CD8-positive, alpha-beta T cell (primary cell): ENCODE measurements at places on chromosomes 11 and 22.

- no peak for DNase-seq
Measured at GRCh38 chr22:43867839-43868635, 5.7 kb upstream of the SULT4A1 start.

GRCh38 chr22:17703811-17704210 is 65.3 kb downstream of the BCL2L13 start:
- no peak for DNase-seq

DNA sequence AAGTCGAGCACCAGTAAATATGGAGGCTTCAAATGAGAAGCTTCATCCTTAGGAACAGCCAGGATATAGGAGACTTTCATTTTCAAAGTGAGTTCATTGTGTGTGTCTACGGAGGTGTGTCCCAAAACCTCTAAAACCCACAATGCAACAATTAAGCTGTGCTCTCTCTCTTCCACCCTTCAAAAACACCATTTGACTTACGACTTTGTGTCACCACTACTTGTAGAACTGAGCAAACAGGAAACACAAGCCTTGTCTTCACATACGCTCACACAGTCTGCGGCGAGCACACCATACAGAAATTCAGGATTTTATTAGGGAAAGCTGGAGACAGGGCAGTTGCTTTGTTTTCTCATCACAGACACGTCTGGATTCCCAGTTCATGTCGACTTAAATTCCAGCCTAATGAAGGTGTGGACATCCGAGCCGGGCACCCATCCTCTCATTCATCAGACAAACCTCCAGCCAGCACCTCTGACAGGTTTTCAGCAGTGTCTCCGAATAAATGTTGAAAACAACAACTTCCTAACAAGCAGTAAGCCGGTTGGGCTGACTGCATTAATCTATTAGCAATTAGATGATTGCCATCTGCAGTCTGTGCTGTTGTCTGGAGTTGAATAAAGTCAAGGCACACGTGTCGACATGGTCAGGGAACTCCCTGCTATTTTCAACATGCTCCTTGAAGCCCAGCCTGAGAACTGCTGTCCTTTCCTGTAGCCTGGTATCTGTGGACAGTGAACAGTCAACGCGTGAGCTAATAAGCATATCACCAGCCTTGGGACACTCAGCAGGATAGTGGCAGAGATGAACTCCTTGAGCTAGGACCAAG is 1411.1 kb downstream of the BRD1 start:
- DNase-seq, result no peak

DNA sequence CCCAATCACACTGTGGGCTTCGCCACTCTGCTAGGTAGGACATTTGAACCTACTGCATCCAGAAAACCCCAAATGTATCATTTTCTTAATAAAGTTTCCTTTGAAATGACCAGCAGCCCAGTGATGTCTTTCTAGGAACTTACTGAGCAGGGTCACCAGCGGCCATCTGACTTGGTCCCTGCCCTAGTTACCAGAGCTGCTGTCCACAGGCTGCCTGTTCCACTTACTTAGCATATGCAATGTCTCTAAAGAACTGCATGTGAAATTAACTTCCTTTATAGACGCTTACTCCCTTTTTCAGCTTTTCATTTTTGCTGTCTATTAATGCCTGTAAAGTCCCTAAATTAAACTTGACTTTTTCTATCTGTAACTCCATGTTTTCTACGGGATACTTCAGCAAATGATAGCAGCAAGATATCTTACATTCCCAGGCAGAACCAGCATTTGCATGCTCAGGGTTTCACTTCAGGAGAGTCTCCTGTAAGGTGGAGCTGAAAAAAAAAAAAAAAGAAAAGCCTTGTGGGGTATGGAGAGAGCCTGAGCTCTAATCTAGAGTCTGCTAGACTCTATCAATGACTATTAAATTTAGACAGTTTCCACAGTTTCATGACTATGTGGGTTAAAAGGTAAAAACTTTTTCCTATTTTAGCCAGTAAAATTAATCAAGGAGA is 125.0 kb downstream of the FAT3 start:
- DNase-seq, result no peak

DNA sequence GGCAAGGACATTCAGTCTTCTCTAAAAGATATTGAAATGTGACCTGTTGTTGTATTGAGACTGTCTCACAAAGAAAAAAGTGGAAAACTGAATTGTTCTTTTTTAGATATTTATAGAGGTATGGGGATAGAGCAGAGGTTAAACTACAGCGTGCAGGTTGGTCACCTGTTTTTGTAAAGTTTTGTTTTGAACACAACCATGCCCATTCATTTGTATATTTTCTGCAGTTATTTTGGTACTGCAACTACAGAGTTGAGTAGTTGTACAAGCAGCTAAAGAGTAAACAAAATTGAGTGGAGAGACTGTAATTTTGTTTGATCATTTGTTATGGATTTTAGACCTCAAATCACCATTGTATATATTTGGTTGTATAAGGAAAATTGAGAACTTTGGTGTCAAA is 11.3 kb downstream of the EED start:
- DNase-seq, result no peak

DNA sequence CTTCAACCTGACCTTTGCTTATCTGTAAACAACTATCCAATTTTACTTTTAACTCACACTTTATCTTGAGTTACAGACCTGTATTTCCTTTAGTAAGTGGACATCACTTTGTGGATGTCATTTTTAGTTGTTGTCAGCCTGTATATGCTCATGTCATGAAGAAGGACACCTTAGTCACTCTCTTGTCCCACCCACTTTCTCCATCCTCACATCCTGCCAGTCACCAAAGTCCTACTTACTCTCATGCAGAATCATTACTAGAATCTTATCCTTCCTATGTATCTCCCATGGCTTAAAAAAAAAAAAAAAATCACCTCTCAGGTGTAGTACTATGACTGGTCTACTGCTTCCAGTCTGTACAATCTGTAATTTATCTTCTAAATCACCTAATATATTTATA is 43.3 kb downstream of the SESN3 start:
- no peak for DNase-seq

GRCh38 chr11:5234381-5234834 is at the start of gene HBD:
HBD (minus strand) TSS chr11:5234483; CDS start chr11:5234433, 50 bp downstream.
- DNase-seq, result no peak

DNA sequence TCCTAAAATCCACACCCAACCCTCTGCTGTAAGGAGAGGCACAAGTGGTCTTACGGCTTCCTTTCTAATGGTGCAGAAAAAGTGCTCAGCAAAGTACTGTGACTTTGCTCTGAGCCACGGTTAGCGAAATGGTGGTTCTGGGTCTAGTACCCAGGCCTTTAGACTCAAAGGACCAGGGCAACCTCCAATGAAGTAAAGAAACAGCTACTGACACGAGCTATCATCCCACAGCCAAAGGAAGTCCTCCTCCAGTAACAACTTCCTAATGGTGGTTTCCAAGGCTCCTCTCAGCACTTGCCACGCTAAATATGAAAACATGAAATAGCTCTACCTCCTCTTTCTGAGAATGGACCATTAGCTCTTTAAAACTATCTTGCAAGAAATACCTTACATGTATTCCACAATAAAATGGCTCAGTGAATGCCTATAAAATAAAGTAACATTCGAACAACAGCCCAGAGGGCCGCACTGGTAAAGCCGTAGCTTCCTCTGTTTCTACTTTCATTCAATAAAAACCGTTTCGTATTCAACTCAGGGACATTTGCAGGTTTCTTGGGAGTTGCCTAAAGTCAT is 122.4 kb downstream of the ETS1 start:
- no peak for DNase-seq

- no peak for DNase-seq
Measured at GRCh38 chr22:28949788-28950187, 66.4 kb downstream of the ZNRF3 start.

GRCh38 chr22:29081517-29082236 is 8.8 kb downstream of the KREMEN1 start:
- no peak for DNase-seq

- no peak for DNase-seq
Measured at GRCh38 chr11:67033661-67034166, 10.8 kb downstream of the SYT12 start.

GRCh38 chr11:372809-373715 is 3.8 kb downstream of the B4GALNT4 start:
- no peak for DNase-seq

GRCh38 chr11:113667801-113668200 is 38.3 kb downstream of the TMPRSS5 start:
- DNase-seq, result no peak

GRCh38 chr11:10502065-10502680 is 38.8 kb downstream of the RNF141 start:
- no peak for DNase-seq

DNA sequence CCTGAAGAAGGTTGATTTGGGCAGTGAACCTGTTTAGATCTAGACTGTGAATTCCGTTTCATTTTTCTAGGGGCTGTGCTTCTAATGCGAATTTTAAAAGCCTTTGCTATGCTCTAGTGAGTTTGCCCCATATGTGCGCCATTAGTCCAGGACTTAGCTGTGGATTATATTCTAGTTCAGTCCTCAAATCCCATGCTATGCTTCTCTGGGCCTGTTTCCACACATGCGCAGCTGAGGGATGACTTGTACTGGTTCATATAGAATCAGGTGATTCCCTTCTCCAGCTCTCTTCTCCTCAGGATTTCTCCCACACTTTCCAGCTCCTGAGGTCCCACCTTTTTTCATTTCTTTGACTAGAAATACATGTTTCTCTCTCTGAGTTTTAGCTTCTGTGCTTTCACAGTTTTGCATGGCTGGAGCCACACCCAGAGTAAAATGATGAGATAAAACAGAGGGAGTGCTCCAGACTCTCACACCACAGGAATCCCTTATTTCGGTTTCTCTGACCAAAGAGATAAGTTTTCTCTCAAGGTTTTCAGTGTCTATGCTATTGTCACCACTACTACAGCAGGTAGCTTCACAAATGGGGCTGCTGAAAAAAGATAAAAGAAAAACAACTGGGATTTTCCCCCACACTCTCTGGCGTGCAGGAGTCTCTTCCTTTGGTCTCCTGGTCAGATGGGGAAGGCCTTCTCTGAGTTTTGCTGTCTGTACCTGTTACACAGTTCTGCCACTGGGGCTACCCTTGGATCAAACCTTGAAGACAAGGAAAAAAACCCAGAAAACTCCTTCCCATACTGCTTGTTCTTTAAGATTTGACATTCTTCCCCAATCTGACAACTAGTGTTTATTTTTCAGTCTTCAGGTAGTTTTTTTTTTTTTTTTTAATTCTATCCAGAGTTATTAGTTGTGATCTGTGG is 96.2 kb upstream of the TEAD1 start:
- DNase-seq, result no peak

- DNase-seq, result no peak
Measured at GRCh38 chr22:48900626-48901025, 927.0 kb downstream of the BRD1 start.

- no peak for DNase-seq
Measured at GRCh38 chr11:114281388-114281956, 14.7 kb upstream of the NNMT start.

GRCh38 chr22:30943368-30943767 is 25.2 kb downstream of the MORC2 start:
- DNase-seq, result peak; percentile 60

DNA sequence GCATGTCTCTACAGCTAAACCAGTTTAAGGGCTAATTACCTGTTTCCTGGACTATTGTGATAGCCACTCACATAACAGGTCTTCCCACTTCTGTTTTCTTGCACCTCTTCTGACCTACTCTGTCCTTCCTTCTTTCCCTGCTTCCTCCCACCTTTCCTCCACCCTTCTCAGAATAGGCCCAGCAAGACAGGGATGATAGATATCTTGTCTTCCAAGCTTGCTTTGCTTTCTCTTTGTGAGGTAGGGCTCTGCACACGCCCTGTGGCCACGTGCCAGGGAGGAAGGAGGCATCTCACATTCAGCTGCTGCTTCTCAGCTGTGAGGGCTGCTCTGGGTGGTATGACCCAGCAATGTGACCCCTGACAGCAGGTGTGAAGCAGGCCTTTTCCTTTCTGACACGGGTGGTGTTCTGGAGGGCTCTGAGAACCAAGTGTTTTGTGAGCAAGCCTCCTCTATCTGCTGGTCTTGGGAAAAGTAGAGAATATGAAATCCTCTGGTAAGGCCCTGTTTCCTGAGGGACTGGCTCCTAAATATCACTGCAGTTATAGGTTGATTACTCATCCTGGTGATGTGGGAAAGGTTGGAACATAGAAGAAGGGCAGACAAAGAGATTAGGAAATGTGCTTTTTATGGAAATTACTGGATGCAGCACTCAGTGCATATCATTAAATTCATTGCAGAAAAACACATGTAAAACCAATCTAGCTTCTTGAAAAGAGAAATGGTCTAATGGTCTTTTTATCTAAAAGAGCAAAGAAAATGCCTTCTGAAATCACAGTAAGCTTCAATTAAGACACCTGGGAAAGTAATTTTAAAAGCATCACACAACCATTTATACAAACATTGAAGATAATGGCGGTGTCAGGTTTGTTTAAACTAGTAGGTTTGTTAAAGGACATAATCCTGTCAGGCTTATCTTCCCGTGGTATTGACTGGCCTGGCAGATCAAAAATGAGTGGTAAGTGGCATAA is 8.5 kb downstream of the AMOTL1 start:
- DNase-seq, result no peak

GRCh38 chr11:115933564-115933963 is 429.3 kb upstream of the CADM1 start:
- no peak for DNase-seq

DNA sequence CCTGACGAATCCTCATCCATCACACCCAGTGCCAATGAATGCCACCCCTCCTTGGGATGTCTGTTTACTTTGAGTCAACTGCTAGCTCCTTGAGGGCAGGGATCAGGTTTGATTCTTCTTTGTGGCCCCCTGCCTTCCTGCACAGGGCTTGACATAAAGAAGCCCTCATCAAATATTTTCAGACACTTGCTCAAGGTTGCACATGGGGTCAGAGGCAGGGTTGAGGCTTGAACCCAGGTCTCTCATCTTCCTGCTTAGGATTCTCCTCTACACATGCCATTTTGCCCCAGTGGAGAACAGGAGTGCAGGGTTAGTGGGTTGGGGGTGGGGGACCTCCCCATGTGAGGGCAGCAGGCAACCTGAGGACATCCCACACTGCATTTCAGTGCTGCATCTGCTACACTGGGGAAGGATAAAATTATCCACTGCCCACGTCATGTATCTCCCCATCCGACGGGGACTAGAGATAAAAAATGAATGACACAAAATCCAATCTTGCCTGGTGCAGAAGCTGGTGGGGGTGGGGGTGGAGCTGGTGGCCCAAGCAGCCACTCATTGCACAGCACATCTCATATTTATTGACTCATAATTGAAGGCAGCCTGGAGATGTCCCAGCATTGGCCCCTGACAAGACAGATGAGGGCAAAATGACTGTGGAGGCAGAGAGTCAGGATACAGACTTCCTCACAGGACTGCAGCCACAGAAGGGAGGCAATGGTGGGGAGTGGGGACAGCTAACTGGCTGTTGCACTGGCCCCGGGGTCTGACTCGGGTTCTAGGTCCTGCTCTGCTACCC is 41.3 kb downstream of the NEU3 start:
- no peak for DNase-seq

GRCh38 chr11:60844045-60844869 is 2.3 kb downstream of the CCDC86 start:
- DNase-seq, result no peak
